ENCODE measurements at places on chromosomes 1 and 21.

GRCh38 chr1:9453779-9454418 is 85.4 kb upstream of the SLC25A33 start:
- DNase-seq: no peak

DNA sequence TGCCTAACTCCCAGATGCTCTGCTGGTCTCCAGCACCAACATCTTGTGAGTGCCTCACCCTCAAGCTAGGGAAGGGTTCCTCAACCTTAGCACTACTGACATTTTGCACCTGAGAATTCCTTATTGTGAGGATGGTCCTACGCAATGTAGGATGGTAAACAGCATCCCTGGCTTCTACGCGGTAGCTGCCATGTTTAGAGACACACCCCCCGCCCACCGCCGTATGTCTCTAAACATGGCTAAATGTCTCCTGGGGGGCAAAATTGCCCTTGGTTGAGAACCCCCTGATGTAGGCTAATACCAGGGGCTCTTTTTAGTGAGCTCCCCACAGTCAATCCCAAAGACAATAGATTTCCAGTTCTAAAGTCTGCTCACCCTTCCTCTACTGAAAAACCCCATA is 2.5 kb upstream of the MAP7D1 start:
- DNase-seq: no peak

GRCh38 chr1:150875197-150876118 is 941 bp downstream of the ARNT start:
- peak; percentile 27 for DNase-seq

- DNase-seq: no peak
Measured at GRCh38 chr21:27021801-27022200, 54.9 kb upstream of the ADAMTS5 start.

GRCh38 chr1:237429252-237429651 is 387.3 kb downstream of the RYR2 start:
- DNase-seq: no peak

DNA sequence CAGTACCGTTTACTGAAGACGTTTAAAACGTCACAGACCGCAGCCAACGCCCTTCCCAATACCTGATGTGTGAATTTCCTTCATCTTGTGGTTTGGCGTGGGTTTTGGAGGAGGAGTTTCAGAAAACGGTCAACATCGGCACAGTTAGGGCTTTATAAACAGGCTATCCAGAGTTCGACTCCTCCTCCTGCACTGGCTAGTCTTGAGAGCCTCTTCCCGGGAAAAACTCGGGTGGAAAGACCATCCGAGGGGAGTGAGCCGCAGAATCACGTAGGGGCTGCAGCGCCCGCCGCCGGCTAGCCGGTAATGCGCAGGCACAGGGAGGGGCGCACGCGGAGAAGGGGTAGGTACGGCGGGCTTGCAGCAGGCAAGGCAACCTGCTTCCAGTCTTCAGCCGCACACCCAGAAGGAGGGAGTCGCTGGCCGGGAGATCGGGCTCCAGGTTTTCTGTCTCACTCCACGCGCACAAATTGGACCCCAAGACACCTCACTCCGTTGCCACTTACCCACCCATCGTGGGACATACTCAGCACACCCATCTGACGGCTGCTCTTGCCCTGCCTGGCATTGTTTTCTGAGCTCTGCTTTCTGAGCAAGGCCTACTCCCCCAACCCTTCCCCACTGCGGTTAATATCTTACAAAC is 25.4 kb downstream of the SLC19A2 start:
- DNase-seq: no peak

DNA sequence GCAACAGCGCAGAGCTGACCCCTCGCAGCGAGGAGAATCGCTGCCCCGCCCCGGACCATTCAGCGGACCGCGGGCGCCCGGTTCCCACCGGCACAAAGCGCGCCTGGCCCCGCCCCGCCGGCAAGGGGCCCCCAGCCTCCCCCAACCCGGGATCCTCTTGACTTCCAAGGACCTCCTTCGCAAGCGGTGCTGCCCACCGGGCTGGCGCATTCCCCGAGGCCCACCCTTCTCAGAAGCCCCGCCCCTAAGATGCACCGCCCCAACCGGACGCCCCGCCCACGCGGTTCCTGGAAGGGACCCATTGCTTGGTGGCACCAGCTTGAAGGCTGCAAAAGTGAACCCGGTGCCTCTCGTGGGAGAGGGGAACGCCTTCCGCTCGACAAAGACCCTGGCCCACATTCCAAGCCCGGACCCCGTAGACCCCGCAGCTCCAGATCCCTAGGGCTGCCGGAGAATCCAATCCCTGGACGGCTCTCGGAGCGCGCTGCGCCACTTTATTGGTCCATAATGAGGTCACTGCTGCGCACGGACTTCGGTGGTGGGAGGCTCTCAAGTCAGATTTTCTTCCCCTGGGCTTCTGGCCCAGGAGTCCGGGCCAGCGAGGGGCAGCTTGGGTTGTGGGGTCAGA is 2.0 kb downstream of the HES3 start:
- DNase-seq: no peak

DNA sequence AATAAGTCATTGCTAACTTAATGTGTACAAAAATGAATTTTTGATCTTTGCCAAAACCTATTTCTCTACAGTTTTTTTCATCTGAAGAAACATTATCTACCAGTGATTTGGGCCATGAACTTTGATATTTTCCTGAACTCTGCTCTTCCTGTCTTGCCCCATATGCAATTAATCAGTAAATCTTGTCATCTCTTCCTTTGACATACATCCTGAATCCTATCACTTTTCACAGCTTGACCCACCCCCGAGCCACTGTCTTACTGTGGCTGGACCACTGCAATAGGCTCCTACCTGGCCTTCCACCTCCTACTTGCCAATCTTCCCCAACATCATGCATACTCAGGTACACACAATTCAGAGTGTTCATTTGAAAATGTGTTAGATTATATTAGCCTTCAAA is 46.4 kb downstream of the RGS13 start:
- DNase-seq: no peak

GRCh38 chr1:58447886-58448285 is 98.6 kb downstream of the OMA1 start:
- no peak for DNase-seq

DNA sequence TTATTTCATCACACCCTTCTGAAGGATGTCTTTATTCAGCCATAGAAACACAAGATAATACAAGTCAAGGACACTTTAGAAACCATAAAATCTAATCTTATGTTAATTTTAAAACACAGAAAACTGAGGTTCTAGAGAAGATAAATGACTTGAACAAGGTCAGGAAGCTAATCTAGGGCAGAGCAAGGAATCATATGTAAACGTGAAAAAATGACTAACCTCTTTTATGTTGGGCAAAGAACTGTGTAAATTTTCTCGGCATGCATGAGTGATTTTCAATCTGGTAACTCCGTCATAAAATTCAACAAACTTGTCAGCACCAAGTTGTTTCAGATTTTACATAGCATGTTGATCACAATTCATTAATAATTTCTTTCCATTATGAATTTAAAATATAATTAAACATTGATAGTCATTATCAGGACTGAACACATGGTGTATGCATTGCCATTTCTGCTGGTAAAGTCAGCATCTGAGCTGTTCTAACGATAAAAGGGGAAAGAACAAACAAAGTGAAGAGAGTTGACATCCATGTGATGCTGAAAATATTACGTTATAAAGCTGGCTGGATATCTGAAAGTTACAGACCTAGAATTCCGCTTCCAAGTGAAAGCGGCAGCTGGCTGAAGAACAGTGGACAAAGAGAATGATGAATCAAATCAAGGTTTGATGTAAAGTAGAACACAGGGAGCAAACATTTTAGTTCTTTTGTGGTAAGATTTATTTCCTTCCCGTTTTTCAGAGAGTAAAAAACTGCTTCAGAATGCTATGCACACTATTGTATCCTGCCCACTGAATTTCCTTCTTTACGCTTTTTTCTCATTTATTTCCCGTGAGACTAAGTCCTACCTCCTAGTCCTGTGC is 1037.4 kb upstream of the TMPRSS15 start:
- no peak for DNase-seq

- DNase-seq: no peak
Measured at GRCh38 chr1:230248889-230249270, 177.3 kb downstream of the PGBD5 start.

DNA sequence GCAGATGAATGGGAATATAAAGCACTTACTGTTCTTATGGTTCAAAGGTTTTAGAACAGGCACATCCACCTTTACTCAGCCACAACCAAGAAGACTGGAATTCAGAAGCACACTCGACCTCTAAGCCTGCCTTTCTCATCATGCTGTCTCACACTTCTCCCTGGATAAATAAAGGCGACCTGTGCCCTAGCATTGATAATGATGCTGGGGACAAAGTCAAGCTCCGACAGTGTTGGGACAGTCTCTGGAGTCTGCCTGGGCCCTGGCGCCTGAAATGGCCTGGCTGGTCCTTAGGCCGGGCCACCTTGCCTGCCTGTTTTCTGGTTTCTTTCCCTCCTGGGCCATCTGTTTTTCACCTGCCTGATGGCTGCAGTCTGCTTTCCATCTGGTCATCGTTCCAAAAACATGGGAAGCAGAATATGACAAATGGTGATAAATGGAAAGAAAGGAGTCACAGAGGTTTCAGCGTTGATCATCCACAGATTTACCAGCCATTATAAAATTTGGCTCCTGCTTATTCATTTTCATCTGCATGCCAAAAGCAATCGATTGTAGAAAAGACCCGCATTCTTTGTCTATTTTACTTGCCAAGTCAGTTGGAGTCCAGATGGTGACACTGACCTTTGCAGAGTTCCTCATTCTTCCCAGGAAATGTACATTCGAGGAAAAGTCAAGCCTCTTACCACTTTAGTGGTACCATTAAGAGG is 91.2 kb upstream of the KCNJ15 start:
- DNase-seq: peak; percentile 57

- DNase-seq: no peak
Measured at GRCh38 chr1:156026588-156026987, 5.8 kb upstream of the SSR2 start.

GRCh38 chr1:20250340-20250989 is 40.2 kb upstream of the VWA5B1 start:
- no peak for DNase-seq

- DNase-seq: no peak
Measured at GRCh38 chr1:59352065-59352464, 55.2 kb downstream of the FGGY start.

DNA sequence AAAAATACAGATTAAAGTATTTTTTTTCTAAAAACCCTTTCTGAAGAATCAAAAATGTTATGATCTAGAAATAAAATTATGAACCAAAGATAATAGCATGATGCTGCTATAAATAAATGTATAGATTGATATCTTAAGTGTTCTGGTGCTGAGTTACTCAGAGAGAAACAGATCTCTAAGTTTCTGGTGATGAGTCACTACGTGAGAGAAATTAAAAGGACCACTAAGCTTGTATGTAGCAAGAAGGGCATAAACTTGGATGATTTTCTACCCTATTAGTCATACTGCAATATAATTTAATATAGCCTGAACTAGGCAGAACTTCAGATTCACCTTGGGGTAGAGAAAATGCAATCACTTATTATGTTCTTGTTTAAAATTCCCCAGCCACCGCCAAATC is 514.8 kb downstream of the AMY1C start:
- no peak for DNase-seq

DNA sequence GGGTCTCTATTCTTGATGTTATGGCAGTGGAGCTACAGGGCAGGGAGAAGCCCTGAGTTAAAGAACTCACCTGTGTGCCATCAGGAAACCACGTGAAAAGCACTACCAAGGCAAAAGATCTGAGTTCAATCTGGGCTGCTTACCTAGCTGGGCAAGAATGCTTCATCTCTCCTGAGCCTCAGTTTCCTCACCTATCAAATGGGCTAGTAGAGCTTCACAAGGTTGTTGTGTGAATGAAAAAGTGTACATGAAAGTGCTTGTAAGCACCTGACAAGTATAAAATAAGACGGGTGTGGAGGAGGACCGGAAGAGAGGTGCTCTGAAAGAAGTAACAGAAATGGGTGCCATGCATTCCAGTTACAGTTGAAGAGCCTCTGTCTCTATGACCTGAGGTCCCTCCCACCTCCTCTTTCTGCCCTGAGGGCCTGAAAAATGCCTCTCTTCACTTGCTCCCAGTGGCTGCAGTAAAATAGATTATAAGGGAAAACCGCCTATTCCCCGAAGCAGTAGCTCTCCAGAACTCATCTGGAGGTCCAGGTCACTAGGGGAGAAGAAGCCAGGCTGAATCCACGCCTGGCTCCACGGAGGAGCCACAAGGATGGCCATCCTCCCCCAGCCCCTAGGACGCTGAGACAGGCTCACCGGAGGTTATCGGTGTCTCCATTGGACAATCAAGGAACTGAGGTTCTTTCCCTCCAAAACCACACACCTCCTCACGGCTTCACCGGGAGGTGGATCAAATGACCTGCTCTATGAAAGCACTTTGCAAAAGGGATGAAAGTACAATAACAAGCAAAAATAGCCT is 1.4 kb downstream of the GPR161 start:
- no peak for DNase-seq

GRCh38 chr1:11026052-11026451 is 13.6 kb downstream of the TARDBP start:
- no peak for DNase-seq

DNA sequence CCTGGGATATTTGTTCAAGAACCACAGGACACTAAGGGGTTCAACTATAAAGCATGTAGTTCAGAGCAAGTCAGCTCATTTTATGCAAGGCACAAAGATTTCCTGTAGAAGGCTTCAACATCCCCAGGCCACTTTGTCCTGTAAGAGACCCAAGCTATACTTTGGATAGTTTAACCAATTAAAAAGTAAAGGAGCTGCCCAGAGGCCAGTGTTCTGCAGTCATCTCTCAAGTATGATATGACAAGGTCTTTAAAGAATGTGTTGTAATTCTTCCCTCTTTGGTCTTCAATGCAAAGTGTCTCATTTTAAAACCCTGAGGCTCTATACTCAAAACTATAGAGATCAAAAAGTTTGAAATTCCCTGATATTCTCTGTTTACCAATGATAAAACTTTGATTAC is 34.1 kb downstream of the KRTAP20-3 start:
- DNase-seq: no peak

- peak; percentile 23 for DNase-seq
Measured at GRCh38 chr1:62070384-62071011, 124.2 kb upstream of the L1TD1 start.

Measured in muscle of arm (tissue), 14 donors.